ENCODE measurements at places on chromosomes 16 and 17. TPM values are rescaled to one million over a fixed set of nuclear protein-coding genes. Genes with fewer than 3 reads are reported as not detected.

GRCh38 chr16:1057252-1057932 lies 15.2 kb upstream of the SSTR5 start:
- DNase-seq: no peak

NOD2 gene
- 4.5 TPM for total RNA-seq

PRKCB gene
- total RNA-seq: 11.0 TPM

GRCh38 chr16:29148867-29149272 lies 164.0 kb downstream of the LAT start:
- DNase-seq: no peak

Measured in mesenteric fat pad (tissue), 1 donor.